Esophagus (tissue), 2 donors: ENCODE measurements at places on chromosomes 6 and 20. TPM values are rescaled to one million over a fixed set of nuclear protein-coding genes. Genes with fewer than 3 reads are reported as not detected.

The IL17A gene
- 0.05 TPM for polyA plus RNA-seq

The BPI gene
- polyA plus RNA-seq = not detected

The HDGFL1 gene
- polyA plus RNA-seq = not detected

The TREM1 gene
- 0.43 TPM for polyA plus RNA-seq

The RPP40 gene
- 6.9 TPM for polyA plus RNA-seq

The SLPI gene
- polyA plus RNA-seq = 1,882 TPM

The PSORS1C2 gene
- 0.81 TPM for polyA plus RNA-seq

The BMP2 gene
- 1.4 TPM for polyA plus RNA-seq

The FAXC gene
- polyA plus RNA-seq = 3.5 TPM

The GSTA1 gene
- polyA plus RNA-seq = 2.4 TPM

The COL21A1 gene
- 1.6 TPM for polyA plus RNA-seq

The IP6K3 gene
- 0.65 TPM for polyA plus RNA-seq

The FAM83B gene
- polyA plus RNA-seq = 9.9 TPM

The ZFP57 gene
- polyA plus RNA-seq = 0.06 TPM

The C20orf204 gene
- polyA plus RNA-seq = 0.38 TPM

The NFYA gene
- 5.5 TPM for polyA plus RNA-seq

The UST gene
- 1.7 TPM for polyA plus RNA-seq

The EMILIN3 gene
- 0.27 TPM for polyA plus RNA-seq

The TMEM217 gene
- polyA plus RNA-seq = 2.6 TPM

The FNDC1 gene
- polyA plus RNA-seq = 0.01 TPM

The MAS1 gene
- polyA plus RNA-seq = not detected

The BTN1A1 gene
- polyA plus RNA-seq = not detected

The ARFGEF3 gene
- 0.20 TPM for polyA plus RNA-seq

The GMNN gene
- 18.8 TPM for polyA plus RNA-seq

The TEAD3 gene
- polyA plus RNA-seq = 29.1 TPM

The KCNG1 gene
- 15.3 TPM for polyA plus RNA-seq

The PNRC1 gene
- polyA plus RNA-seq = 30.3 TPM

The GJA1 gene
- polyA plus RNA-seq = 21.5 TPM

The MACROD2 gene
- polyA plus RNA-seq = 0.64 TPM

The MUC22 gene
- 5.8 TPM for polyA plus RNA-seq

The EEF1A2 gene
- polyA plus RNA-seq = 7.3 TPM

The PKIB gene
- polyA plus RNA-seq = 4.2 TPM

The AP5S1 gene
- polyA plus RNA-seq = 7.9 TPM

The TMEM200A gene
- 0.10 TPM for polyA plus RNA-seq

The HLA-DOA gene
- 1.5 TPM for polyA plus RNA-seq

The APCDD1L gene
- polyA plus RNA-seq = 0.09 TPM

The NHLRC1 gene
- polyA plus RNA-seq = 0.79 TPM

The HTR1B gene
- 0.04 TPM for polyA plus RNA-seq

The LCA5 gene
- polyA plus RNA-seq = 0.73 TPM

The FOXQ1 gene
- 8.7 TPM for polyA plus RNA-seq

The OCSTAMP gene
- not detected for polyA plus RNA-seq

The HLA-DRB5 gene
- polyA plus RNA-seq = 0.34 TPM

The CLIC5 gene
- 0.25 TPM for polyA plus RNA-seq

The PREP gene
- 17.4 TPM for polyA plus RNA-seq

The NOX3 gene
- not detected for polyA plus RNA-seq
